Posterior cingulate gyrus (tissue), 11 donors: ENCODE measurements at places on chromosomes 6 and 20.

- DNase-seq = no peak
Measured at GRCh38 chr6:117960877-117961276, 53.8 kb downstream of the SLC35F1 start.

- DNase-seq = no peak
Measured at GRCh38 chr6:35038076-35038475, 103.1 kb downstream of the TCP11 start.

DNA sequence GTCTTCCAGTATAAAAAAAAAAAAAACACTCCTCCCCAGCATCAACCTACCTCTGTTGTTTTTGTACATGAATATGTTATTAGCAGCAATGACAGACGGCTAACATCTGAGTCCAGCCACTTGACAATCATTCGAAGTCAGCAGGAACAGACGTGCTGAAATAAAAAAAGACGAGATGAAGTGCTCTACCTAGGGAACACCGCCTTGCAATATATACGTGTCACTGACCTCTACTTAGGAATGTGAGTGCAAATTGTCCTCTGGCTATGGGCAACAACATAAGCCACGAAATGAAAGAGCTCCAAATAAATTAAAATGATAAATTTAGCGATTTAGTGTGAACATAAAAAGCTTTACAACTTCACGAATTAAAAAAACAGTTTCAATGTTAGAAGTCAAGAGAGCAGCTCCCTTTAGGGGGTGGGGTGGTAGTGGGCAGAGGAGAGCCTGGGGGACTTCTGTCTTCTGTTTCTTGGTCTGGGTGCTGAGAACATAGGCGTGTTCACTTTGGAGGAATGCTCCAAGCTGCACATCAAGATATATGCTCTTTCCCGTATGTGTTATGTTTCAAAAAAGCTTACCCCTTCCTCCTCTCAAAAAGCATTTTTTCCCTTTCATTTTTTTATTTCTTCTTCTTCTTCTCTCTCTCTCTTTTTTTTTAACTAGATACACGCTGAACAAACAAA, 23.3 kb downstream of the EDN1 start:
- no peak for DNase-seq

DNA sequence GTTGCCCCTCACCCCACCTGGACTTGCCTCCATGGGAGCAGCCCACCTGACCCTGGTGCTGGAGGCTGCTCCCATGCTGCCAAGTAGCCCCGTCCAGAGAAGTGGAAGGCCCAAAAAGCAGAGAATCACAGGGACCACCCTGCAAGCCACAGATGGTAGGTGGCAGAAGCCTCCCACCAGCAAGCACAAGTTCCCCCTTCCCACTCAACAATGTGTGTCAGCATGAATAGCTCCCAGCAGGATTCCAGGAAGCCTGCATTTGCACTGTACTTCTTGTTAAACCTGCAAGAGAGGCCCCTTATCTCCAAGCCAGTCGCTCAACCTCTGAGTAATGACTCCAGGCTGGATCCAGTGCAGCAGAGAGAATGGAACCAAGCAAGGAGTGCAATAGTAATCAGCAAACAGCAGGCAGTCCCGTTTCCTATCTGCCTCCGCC, 180.8 kb upstream of the CST7 start:
- peak; percentile 25 for DNase-seq

- DNase-seq = no peak
Measured at GRCh38 chr20:36104244-36104643, 50.3 kb upstream of the EPB41L1 start.

GRCh38 chr6:110482774-110483400, 6.5 kb upstream of the SLC22A16 start:
- no peak for DNase-seq
